ENCODE measurements at places on chromosomes 11 and 22. TPM values are rescaled to one million over a fixed set of nuclear protein-coding genes. Genes with fewer than 3 reads are reported as not detected.

The SLC17A6 gene
- total RNA-seq = not detected

The LRRC74B gene
- not detected for total RNA-seq

The ZNF280B gene
- 4.7 TPM for total RNA-seq

The FGF4 gene
- not detected for total RNA-seq

DNA sequence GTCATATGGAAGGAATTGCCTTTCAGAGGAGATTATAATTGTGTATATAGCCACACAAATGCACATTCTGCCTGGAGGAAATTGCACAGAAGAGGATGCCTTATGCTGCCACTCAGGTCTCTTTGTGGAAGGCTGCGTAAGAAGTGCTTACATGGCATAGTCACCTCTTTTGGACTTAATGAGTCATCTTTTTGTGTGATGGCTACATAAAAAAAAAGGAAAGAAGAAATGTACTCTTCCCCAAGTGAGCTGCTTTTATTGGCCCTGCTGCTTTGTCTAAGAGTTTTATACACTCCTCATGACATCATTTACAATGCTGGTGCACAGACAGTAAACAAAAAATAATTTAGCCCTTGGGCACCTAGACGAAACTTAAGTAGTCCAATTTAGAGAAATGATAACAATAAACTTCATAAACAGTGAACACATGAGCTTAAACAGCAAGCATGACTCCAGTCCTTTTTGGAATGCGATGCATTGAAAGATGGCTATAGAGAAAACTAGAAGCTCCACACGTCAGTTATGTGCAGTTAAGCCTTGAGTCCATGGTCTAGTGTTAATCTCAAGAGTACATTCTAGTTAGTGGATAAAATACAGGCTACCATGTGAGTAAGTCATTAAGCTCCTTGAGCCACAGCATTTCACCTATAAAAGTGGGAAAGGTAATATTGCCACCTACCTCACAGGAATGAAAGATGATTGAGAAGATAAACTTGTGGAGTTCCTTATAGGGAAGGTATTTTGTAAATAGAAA, 12.0 kb downstream of the CSTPP1 start:
- DNase-seq = no peak

- DNase-seq = no peak
These were observed 72.3 kb downstream of the RSF1 start for GRCh38 chr11:77748266-77748665.

- peak; percentile 87 for DNase-seq
These were observed 7.2 kb upstream of the PLXNB2 start for GRCh38 chr22:50314455-50315288.

GRCh38 chr11:63445720-63446119, 45.2 kb downstream of the PLAAT5 start:
- DNase-seq = no peak

DNA sequence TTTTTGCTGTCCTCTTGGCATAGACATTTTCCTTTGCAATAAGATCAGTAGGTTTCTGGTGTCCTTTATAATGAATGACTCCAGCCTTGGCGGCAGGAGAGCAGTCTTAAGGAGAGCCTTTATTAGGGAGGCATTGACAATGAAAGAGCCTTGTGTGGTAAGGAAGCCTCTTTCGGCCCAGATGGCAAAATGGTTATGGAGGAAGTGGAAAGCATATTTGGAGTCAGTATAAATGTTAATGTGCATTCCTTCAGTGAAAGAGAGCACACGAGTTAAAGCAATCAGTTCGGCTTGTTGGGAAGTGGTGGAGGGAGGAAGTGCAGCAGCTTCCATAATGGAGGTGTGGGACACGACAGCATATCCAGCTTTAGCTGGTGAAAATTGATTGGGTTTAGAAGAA, 18.1 kb upstream of the ANO1 start:
- no peak for DNase-seq

DNA sequence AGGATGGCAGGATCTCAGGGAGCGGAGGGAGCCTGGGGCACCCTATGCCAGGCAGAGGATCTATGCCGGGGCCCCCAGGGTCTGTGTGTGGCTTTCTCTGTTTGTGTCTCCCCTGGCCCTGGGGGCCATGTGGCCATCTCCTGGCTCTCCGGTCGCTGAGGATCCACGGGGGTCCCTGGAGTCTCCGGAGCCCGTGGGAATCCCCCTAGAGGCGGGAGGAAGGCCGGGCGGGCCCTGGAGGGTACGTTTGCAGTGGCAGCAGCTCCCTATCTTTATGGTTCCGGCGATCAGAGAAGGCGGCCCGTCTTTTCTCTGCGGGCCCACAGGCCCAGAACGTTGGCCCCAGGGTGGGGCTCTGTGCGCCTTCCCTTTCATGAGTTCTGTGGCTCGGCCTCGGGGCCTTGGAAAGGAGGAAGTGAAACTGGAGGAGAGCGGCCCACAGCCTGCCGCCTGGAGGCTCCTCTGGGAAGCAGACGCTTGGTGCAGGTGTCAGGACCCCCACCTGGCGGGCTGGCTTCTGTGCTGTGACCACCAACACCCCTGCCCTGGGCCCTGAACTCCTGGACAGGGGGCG, 82.1 kb downstream of the KCNQ1 start:
- DNase-seq = peak; percentile 86

GRCh38 chr11:11243590-11244469, 109.2 kb downstream of the CSNK2A3 start:
- DNase-seq = no peak

- no peak for DNase-seq
These were observed 380.6 kb downstream of the BRD1 start for GRCh38 chr22:49446759-49447710.

DNA sequence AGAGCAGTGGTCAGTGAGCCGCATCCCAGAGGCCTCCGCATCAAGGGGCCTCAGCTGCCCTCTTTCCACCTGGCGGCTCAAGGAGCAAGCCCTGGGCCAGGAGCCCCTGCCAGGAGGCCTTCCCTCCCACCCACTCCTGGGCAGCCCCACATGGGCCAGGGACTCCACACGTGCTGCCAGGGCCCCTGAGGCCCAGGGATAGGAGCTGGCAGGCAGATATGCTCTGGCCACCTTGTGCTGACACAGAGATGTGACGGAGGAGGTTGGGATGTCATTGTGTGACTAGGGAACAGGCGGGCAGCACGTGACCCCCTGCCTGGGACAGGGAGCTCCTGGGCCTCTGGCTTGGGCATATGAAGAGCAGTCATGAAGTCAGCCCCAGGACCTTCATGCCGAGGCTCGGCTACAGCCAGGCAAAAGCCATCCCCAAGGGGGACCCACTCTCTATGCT, 77.9 kb downstream of the PIWIL3 start:
- no peak for DNase-seq

- no peak for DNase-seq
These were observed 4.8 kb downstream of the SLC35E4 start for GRCh38 chr22:30640361-30640760.

- DNase-seq = no peak
These were observed 4.8 kb upstream of the ARHGEF12 start for GRCh38 chr11:120331301-120331996.

All from chondrocyte (in vitro differentiated cells).